ENCODE measurements at places on chromosomes 16 and 17.

GRCh38 chr17:6712058-6712853 lies 913 bp downstream of the SLC13A5 start:
- no peak for DNase-seq

GRCh38 chr16:28982418-28982817 lies 2.4 kb upstream of the LAT start:
- no peak for DNase-seq

GRCh38 chr16:68342620-68343019 lies 31.8 kb downstream of the PRMT7 start:
- DNase-seq: no peak

DNA sequence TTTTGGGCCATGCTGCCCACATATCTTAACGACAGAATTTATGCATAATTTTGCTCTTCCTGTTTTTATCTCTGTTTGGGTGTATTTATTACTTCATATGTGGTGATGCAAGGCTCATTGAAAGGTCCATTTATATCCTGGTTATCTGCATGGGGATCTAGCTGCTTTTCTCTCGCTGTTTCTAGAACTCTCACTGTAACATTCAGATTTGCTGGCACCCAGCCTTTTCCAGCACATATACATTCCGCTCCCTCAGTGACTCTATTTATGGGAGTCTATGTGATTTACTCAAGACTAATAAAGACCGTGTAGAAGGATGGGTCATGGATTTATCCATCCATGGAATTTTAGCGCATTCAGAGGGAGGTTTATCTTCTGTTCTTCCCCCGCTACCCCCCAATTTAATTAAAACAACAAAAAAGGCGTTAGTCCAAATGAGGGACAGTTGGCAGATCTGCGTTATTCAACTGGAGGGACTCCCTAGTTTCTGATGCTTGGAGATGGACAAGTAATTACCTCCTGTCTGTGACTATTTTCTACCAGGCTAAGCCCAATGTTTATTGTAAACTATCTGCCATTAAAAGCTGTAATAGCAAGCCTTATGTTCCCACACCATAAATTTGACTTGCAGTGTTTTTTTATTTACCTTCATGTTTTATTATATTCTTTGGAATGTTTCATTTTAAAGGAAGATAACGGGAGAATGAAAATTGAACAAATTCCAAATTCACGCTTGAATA lies 19.8 kb upstream of the MARCHF10 start:
- DNase-seq: no peak

DNA sequence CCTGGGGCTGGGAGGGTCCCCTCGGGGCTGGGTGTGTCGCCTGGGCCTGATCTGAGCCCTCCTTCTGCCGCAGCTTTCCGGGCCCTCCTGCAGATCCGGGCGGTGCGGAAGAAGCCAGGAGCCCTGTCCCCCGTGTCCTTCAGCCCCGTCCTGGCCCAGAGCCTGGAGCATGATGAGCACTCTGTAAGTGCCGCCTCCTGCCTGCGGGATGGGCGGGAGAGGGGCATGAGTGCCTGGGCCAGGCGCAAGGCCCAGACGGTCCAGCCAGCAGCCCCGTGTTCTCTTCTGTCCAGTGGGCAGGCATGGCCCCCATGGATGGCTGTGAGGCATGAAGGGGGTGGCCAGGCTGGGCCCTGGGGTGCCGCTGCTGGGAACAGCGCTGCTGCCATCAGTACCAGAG lies 16.0 kb upstream of the NUDT16L1 start:
- no peak for DNase-seq

GRCh38 chr17:34517406-34517805 lies 62.0 kb upstream of the TMEM132E start:
- DNase-seq: no peak

- DNase-seq: no peak
Observed at GRCh38 chr16:57957673-57958392, 13.1 kb downstream of the CNGB1 start.

- no peak for DNase-seq
Observed at GRCh38 chr17:1134634-1135324, 45.0 kb downstream of the ABR start.

DNA sequence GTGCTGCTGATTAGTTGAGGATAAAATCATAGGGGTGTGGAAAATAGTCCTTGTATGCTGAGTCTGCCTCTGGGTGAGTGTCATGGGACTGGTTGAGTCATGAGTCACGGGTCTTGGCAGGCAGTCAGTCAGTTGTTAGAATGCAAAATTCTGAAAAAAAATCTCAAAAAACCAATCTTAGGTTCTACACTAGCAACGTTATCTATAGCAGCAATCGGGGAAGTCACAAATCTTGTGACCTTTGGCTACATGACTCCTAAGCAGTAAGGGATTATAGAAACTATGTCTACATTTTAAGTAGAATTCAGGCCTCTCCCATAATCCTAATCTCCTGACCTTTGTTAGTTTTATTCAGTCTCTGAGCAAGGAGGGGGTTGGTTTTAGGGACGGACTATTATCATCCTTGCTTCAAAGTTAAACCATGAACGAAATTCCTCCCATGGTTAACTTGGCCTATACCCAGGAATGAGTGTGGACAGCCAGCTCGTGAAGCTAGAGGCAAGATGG lies 18.0 kb upstream of the PMFBP1 start:
- no peak for DNase-seq

- DNase-seq: no peak
Observed at GRCh38 chr17:11182430-11182829, 58.6 kb upstream of the SHISA6 start.

DNA sequence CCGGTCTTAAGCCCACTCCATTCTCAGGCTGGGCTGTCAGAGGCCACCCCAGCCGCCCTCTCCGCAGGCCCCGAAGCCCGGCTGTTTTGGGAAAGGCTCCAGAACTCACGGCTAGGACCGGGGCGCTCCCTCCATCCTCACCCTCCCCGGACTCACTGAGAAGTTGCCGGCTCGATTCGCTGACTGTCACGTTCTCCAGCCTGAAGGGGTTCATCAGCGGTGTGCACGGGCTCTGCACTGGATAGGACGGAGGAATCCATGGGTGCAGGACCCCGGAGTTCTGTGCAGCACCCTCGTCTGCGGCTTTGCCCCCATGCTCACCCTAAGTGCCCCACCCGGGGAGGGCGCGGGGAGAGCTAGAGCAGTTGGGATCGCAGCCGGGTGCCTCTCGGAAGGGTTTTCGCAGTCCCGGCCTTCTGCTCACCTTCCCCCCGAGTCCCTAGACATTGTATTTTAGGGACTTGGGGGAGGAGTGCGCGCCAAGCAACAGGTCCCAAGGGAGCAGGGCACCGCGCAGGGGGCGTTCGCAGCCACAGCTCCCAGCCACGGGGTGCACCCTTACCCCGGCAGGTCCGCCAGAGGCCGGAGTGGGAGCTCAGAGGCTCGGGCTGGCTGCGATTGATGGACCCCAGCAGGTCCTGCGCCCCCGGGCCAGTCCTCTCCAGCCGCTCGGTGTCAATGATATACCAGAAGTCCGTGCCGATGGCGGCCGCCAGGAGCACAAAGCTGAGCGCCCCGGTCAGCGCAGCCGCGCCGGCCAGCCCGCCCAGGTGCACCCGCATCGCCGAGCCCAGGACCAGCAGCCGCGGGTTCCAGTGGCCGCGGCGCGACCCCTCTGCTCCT lies 1.0 kb downstream of the TMEM114 start:
- no peak for DNase-seq

- no peak for DNase-seq
Observed at GRCh38 chr16:12197812-12198211, 221.3 kb downstream of the SNX29 start.

DNA sequence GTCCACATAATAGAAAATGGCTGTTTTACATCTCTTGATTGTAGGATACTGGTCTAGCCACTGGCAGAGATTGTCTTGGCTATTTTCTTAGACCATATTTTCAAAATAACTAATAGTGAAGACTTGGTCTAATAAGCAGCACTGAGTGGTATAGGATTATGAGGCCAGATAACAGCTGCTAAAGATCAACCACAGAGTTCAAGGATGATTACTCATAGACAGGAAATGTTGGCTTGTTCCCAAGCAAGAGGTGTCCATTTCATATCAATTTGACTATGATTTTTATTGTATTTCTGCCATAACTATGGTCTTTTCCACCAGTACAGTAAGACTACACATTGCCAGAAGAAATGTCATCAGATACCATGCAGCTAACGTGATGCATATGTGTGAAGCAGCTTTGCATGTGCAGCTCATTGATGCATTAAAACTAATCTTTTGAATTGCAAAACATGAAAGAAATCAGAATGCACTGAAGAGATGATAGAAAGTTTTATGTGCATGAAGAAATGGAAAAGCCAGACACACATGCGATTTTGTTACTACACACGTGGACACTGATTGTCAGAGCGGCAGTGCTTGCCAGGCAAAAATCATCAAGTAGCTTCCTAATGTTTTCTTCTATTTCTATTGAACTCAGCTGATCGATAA lies 693.3 kb downstream of the CDH11 start:
- no peak for DNase-seq

DNA sequence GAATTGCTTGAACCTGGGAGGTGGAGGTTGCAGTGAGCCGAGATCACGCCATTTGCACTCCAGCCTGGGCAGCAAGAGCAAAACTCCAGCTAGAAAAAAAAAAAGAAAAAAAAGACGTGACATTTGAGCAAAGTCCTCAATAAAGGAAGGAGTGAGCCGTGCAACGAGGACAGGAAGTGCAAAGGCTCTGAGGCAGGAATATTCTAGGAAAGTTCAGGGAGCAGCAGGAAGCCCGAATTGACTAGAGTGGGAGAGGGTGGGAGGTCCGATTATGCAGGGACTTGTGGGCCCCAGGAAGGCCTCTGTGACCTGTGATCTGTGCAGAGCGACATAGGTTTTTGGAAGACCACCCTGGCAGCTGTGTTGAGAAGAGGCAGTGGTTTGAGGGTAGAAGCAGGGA lies 8.6 kb upstream of the LASP1NB start:
- no peak for DNase-seq

DNA sequence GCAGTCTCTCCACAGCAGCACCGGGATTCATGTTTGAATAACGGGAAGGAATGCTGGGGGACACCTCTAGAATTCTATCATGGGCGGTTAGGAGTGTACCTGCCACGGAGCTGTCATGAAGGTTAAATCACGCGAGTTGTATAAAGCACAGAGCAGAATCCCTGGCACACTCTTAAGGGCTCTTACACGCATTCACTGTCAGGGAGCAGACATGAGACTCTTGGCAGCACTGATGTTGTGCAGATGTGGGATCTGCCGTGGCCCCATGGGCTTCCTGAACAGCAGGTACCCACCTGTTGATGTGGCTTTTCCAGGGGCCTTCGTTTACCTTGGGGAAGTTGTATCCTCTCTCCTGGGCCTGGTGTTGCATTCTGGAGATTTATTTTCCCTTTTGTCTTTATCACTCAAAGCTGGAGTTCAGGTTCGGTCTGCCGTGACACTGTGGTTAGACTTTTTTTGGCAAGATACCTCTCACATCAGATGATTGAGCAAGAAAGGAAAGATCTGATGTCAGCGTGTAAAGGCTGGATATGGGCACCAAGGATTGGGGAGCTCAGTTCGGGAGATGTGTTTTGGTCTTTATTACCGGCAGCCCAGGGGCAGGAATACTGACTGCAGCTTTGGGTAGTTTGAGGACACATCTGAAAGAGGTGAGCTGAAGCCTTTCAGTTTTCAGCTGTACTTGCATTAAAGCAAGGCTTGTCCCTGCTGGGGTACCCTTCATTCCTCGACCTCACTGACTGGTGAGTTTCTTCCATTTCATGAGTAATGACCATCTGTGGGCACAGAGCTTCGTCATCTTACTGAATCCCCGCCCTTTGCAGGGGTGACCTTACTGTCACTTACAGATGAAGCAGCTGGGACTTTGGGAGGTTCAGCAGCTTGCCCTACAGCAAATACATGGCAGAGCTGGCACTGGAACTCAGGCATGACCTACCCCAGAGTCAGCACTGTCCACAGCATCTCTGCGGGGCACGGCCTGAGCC lies 19.3 kb downstream of the KNOP1 start:
- no peak for DNase-seq

DNA sequence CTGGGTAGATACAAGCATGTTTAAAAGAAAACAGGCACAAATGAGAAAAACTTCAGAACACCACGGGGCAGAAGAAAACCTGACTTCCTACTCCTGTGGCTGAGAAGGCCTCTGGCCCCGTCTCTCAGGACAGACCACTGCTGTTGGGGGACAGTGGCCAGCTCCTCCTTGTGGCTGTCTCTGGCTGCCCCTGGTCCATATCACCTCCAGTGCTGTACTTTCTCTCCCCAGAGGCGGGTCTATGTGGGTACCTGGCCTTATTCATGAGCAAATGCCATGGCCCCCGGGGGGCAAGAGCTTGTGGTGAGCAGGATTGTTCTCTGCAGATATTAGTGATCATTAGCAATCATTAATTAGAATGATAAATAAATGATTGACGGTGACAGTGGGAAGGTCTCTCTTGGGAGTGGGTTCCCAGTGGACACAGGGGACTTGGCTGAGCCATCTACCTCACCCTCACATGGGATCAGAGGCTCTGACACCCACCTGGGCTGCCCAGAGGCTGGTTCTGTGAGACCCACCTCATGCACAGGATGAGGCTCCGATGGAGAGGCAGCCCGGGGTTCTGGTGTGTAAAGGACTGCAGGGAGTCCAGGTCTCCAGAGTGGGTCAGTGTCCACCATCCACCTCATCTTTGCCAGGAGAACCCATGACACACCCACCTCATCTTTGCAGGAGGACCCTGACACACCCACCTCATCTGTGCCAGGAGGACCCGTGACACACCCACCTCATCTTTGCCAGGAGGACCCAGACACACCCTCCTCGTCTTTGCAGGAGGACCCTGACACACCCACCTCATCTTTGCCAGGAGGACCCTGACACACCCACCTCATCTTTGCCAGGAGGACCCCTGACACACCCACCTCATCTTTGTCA lies 30.6 kb upstream of the CBFA2T3 start:
- DNase-seq: no peak

DNA sequence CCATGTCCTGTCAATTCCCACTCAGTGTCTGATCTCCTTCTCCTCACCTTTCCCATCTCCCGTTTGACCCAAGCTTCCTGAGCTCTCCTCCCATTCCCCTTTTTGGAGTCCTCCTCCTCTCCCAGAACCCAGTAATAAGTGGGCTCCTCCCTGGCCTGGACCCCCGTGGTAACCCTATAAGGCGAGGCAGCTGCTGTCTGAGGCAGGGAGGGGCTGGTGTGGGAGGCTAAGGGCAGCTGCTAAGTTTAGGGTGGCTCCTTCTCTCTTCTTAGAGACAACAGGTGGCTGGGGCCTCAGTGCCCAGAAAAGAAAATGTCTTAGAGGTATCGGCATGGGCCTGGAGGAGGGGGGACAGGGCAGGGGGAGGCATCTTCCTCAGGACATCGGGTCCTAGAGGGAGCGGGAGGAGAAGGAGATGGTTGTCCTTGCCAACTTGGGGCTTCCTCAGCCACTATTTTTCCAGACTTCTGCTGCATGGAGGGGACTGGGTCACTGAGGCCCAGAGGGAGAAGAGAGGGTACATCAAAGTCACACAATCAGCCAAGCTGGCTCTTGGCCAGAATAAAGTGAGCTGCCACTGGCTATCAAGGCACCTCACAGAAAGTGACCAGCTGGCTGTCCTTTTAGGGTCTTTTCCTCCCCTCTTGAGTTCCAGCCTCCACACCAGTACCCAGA lies 1.9 kb upstream of the TBC1D10B start:
- DNase-seq: no peak

GRCh38 chr17:7392696-7393612 lies 1.4 kb downstream of the PLSCR3 start:
- DNase-seq: no peak

Data from stimulated activated CD4-positive, alpha-beta T cell treated with anti-CD3 and anti-CD28 coated beads, Interleukin-2, amount 100 ng/mL, for 48 hours (primary cell).